Fibroblast of villous mesenchyme (primary cell): ENCODE measurements at places on chromosomes 4 and X.

DNA sequence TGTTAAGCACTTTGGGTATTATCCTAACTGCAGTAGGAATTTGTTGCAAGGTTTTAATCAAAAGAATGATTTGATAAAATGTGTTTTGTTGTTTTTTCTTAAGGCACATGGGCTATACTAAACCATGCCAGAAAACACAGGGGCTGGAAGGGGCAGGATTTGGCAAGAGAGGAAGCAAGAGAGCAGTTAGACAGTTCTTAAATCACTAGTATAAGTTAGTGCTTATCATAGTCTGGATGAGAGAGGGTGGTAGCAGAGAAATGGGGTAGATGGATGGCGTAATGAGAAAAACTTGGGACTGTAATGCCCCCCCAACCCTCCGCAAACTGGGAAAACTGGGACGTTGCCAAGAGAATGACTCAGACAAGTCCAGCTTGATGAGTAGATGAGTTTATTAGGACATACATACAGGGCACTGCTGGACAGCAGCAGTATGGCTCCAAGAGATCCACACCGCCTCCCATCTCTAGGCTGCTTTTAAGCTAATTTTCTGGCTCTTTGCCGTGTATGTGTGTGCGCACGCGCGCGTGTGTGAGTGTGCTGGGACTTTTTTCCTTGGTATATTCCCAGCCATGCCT, 151.5 kb downstream of the PDLIM5 start:
- DNase-seq, result peak; percentile 95

DNA sequence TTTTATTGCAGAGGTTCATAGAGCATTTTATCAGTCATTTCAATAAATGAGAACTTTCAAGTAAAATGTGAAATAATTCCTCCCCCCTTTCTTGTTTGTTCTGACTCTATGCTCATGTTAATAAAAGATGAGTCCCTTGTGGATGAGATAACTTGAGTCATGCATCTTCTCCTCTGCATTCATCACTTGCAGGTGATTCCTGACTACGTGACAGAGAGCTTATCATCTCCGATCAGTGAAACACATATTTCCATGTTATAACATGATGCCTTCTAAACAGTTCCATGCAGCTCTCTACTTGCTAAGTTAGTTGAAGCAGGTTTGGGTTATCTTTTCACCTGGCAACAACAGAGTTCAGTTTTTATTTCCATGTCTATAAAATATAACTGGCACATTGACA, 160.1 kb upstream of the ANKRD50 start:
- no peak for DNase-seq

GRCh38 chrX:123138473-123138872, 45.6 kb upstream of the GRIA3 start:
- peak; percentile 45 for DNase-seq

DNA sequence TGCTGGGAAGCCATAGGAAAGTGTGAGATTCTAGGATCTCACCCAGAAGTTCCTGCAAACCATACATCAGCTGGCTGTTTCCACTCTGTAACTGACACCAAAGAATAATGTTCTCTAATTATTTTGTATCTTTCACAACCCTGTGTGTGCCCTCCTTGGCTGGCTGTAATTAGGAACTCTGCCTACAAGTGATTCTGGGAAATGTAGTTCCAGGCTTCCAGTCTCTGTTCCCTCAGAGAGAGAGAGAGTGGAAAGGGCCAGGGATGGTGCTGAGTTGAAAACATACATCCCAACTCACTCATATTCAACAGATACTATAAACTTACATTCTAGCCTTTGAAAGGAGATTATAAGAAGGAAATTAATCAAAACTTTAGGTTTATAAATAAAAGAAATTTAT, 57.5 kb upstream of the C1QTNF7 start:
- DNase-seq, result no peak

GRCh38 chrX:116277351-116278225, 107.0 kb downstream of the AGTR2 start:
- no peak for DNase-seq

DNA sequence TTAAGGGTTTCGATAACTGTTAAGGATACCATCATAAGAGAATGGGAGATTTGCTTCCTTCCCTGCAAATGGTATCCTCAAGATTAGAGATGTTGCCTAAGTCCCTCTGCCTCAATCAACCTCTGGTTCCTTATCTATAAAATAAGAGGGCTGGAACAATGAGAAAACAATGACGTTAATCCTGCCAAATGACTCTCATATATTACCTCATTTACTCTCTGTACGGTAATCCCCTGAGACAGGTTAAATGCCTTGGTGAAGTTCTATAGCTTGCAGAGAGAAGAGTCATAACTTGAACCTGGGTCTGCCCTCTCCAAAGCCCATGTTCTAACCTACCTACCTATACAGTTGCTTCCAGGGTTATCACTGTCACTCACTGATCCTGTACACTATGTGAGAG, 100.2 kb upstream of the OTUD4 start:
- DNase-seq, result no peak

- peak; percentile 8 for DNase-seq
Measured at GRCh38 chr4:38523524-38524448, 140.2 kb upstream of the KLF3 start.

- DNase-seq, result peak; percentile 48
Measured at GRCh38 chr4:11495291-11495690, 66.6 kb upstream of the HS3ST1 start.

GRCh38 chr4:31272331-31273061, 552.3 kb downstream of the PCDH7 start:
- no peak for DNase-seq

DNA sequence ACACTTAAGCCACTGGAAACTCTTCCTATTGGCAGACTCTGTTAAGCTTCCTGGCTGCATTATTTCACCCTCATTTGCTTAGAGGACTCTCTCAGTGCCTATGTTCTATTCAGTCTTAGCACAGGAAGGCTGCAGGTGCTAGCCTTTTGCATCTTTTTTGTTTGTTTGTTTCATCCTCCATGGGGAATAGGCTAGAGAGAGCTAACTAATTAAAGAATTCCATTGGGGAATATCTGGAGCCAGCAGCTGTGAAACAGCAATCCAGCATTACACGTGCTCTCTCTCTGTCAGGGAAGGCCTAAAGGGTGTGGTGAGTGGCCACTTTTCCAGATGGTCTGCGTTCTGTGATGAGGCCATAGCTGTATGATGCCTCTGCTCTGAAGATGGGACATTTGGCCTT, 633.6 kb downstream of the SPRY1 start:
- peak; percentile 36 for DNase-seq

DNA sequence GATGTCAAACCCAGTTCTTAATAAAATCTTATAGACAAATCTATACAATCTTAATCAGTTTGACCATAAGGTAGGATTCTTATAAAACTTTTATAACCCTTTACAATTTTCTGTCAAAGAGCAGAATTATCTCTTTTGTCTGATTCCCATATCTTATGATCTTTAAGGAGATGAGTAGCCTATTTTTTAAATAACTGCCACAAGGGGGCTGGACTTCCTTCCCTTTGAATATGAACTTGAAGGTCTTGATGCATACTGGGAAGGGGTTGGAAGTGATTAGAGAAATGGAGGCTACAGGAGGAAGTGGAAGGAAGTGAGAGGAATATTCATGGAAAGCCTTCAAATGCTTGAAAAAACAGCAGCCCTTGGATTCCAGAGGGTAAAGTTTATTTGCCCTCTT, 111.1 kb downstream of the APOOL start:
- no peak for DNase-seq

DNA sequence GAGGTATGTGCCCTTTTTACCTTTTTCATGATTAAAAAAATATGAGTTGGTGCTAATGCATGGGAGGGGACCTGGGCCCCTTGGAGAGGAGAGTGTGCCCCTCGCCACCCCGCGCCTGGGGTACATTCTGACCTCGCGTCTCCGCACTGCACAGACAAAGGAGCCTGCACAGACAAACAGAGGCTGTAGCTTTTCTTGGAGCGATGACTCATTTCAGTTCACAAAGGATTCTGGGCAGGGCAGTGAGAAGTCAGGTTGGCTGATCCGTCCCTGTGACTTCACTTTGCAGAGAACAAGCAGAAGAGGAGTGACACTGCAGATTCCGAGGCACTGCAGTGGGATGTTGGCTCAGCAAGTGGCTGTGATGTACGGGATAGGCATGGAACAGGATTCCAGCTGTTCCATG, 82.9 kb downstream of the STOX2 start:
- peak; percentile 66 for DNase-seq

DNA sequence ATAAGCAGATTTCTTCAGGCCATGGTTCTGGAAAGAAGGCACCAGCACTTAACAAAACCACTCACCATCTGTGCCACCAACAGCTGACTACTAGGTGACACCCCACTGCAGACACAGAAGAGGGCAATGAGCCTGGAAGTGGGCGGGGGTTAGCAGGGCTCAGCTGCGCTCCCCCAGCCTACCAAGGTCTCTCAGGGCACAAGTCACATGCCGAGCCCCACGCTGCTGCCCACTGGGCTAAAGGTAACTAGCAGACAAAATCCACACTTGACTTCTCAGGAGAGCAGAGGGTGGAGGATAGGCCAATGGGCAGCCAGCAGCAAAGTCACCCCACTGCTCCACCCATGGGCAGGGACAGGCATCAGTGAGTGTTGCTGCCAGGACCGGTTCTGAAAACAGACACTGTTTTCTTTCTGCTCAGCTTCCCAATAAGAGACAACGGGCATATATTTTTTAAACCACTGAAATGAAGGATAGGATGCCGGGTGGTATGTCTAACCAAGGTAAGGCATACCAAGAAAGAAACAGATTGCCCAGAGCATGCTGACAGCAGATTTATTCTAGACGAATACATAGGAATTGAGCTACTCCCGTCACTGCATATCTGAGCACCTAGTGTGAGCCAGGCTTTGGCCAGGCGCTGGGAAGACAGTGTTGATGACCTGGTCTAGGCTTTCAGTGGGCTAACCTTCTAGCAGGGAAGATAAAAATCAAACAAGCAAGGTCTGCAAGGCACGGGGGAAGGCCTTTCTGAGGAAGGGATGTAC, 20.1 kb downstream of the ACSL1 start:
- no peak for DNase-seq

GRCh38 chr4:142369141-142369540, 477.0 kb downstream of the INPP4B start:
- no peak for DNase-seq

GRCh38 chr4:183200453-183200852, 101.4 kb downstream of the WWC2 start:
- DNase-seq, result peak; percentile 71

DNA sequence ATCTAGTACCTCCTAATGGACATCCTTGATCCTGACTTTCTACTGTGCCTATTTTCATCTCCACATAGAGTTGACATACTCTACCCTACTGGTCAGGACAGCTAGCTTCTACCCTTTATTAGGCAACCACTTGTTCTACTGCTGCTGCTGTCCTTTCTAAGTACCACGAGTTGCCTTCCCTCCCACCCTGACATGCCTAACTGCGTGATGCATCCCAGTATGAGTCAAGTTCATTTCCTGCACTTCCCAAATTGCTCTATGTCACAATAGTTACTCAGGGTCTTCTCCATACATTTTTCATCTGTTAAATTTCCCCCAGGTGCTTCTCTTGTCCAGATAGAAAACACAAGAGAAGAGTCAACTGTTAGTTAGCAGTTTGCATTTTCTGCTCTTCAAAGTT, 133.4 kb downstream of the TBC1D19 start:
- peak; percentile 56 for DNase-seq

GRCh38 chr4:5619913-5620625, 88.3 kb downstream of the EVC2 start:
- DNase-seq, result peak; percentile 79

GRCh38 chr4:149932188-149932587, 116.5 kb upstream of the IQCM start:
- DNase-seq, result no peak

GRCh38 chr4:38396845-38397547, 267.0 kb upstream of the KLF3 start:
- no peak for DNase-seq

GRCh38 chr4:118826723-118827444, 9.0 kb downstream of the SEC24D start:
- no peak for DNase-seq

DNA sequence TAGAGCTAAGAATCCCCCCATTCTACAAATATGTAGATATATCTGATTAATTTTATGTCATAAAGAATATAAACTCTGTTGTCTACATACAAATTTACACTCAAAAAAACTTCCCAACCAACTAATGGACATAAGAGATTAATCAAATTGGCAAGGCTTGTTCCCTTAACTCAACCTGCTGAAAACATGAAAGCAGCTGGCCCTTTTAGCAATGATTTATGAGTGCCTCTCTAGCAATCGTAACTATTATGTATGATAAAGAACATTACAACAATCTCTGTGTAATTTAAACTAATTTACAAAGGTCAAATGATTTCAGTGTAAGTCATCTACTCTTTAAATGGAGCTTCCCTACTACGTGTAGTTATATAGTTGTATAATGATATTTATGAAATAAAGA, 83.1 kb upstream of the FTHL17 start:
- DNase-seq, result no peak

- no peak for DNase-seq
Measured at GRCh38 chrX:82912382-82912781, 595.7 kb upstream of the POU3F4 start.

GRCh38 chr4:2958446-2958845, 4.8 kb downstream of the NOP14 start:
- DNase-seq, result peak; percentile 56

- DNase-seq, result peak; percentile 54
Measured at GRCh38 chr4:2009651-2010233, 968 bp upstream of the NELFA start.

DNA sequence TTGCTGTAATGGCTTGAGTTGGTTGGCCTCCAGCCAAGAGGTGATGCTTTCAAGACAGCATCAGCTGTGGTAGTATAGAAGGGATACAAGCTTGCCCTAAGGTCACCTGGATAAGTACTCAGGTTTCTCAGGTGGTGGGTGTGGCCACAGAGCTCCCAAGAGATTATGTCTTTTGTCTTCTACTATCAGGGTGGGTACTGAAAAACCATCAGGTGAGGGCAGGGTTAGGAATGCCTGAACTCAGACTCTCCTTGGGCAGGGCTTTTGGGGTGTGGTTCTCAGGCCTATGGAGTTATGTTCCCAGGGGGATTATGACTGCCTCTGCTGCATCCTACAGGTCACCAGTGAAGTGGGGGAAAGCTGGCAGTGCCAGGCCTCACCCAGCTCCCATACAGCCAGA, 654.6 kb upstream of the GALNT7 start:
- DNase-seq, result no peak

DNA sequence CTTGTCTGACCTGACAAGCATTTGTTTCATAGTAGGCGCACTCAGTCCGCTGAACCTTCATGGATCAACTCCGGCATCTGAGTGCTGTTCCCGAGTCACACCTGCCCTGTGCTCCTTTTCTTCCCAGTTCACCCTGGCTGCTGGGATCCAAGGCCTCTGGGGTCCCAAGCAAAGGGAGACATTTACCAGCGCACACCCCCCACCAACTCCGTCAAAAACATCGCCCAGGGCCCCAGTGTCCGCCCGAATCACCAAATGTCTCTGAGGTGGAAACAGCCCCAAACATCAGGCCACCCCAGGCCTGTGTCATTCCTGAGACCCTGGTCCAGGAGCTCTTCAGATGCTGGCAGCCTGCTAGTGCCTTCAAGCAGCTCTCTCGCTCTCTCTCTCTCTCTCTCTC, 5.1 kb downstream of the BLOC1S4 start:
- no peak for DNase-seq

DNA sequence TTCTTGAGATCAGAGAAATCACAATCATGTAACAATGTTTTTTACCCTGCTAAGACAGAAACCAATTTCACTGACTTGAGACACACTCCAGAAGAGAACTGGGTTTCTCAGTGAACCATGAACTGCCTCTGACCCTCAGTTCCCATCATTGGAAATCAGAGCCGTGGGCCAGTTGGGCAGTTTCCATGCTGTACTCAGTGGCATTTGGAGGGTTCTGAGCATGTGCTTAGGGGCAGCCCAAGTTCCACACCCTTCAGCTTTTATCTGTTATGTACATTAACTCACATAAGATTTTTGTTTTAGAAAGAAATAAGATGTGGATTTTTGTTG, 77.9 kb downstream of the BTC start:
- no peak for DNase-seq
